Bronchial epithelial cell (primary cell): ENCODE measurements at places on chromosomes 12 and 14.

GRCh38 chr12:56721721-56722120 lies 3.4 kb downstream of the NACA start:
- DNase-seq, result no peak

DNA sequence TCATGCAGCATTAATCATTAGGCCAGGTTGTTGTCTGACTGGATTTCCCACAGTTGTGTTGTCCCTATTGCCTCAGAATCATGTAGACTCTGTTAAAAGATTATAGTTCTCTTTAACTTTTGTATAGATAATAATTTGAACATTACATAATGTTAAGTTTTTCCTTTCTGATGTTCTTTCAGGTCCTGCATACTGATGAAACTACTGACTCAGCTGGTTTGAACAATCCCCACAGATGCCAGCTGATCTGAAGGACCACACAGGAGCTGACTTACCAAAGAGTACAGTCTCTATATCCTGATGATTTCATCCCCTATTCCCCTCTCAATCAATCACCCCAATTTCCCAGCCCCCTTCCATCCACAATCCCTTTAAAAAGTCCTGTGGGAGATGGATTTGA lies 341.2 kb upstream of the MGAT4C start:
- DNase-seq, result no peak

- DNase-seq, result no peak
Measured at GRCh38 chr12:52351196-52352059, 15.9 kb downstream of the KRT85 start.

GRCh38 chr14:68607081-68607866 lies 185.6 kb downstream of the ZFP36L1 start:
- DNase-seq, result no peak

DNA sequence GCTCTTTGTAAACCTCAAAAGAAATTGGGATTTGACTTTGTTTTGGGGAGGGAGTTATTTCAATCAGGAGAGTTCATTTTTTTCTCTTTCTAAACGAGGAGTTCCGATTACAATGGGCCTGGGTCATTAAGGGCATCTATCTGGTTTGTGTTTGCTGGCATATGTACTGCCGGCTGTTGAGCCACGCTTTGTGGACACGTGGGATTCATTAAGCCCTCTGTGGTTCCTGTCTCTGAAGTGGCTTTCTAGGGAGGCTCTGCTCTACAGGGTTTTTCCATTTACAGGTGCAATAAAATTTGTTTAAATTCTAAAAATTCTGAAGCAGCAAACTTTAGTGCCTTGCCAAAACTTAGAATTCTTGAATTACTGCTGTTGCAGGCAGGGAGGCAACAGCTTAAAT lies 57.9 kb downstream of the GNS start:
- no peak for DNase-seq

GRCh38 chr12:106582641-106583230 lies at the start of gene RFX4:
TSS of gene RFX4 (plus strand) at chr12:106583004. CDS start at chr12:106583321, 317 bp downstream.
- no peak for DNase-seq

- DNase-seq, result no peak
Measured at GRCh38 chr14:36657399-36658122, 4.1 kb upstream of the PAX9 start.

- no peak for DNase-seq
Measured at GRCh38 chr14:73773441-73774240, 59.5 kb upstream of the PNMA1 start.

- DNase-seq, result peak; percentile 28
Measured at GRCh38 chr12:94207849-94208621, 59.7 kb downstream of the PLXNC1 start.

DNA sequence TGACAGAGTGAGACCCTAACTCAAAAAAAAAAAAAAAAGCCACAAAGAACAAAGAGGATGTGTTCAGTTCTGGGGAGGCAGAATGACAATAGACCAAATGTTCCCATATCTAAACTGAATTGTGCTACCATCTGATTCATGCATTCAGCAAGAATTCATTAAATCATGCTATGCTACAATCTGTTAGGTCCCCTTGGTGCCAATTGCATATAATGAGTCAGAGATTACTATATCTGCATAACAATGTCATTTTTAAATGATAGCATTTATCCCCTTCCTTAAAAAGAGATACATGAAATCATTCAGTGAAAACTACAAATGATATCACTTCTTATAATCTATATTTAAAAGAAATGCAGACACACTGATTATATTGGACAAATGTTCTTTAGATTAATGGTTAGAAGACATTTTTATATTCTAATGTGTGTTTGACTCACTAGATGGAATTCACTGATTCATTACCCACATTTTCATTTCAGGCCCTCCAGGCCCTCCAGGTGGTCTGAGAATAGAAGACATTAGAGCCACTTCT lies 207.6 kb upstream of the PDZRN4 start:
- DNase-seq, result peak; percentile 33
